Esophagus squamous epithelium (tissue), 5 donors: ENCODE measurements at places on chromosomes 11 and 22.

DNA sequence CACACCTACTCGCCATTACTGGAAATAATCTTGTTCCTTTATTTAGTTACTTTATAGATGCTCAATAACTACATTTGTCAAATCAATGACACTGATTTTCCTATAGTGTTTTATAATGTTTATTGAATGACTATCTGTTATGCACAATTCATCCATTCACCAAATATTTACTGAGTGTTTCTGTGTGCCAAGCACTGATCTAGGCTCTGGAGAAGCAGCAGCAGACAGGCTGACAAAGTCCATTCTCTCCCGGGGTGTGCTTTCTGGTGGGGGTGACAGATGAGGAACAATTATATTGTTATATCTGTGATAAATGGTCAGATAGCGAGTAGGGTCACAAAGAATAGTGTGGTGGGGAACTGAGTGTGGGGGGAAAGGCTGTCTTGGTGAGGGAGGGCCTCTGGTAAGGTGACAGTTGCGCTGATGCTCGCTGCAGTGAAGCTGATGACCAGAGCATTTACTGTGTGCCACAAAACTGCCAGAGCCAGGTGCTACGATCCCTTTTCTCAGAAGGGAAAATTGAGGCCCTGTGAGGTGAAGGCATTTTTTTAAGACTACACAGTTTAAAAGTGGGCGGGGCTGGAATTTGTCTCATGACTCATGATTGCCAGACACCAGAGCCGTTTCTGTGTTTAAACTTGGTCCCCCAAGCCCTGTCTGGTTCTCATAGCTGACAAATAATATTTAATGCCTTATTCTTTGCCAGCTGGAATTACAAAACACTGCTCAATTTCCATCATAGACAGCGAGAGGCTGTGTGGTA lies 10.2 kb downstream of the PACS1 start:
- no peak for DNase-seq

GRCh38 chr11:131616481-131617140 lies 246.2 kb downstream of the NTM start:
- no peak for DNase-seq

DNA sequence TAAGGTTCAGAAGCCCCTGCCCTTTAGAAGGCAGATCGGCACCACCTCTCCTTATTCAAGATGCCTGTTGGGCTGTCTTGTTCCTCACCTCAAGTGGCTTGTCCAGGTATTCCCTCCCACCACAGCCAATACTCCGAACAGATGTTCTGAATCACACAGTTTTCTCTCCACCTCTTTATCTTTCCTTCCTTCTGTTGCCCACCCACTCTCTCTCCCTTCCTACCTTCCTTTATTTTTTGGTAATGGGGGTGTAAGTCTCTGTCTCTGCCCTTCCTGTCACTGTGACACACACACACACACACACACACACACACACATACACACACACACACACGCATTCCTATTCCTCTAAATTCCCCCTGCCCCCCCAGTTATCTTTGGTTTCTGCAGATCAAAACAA lies 8.4 kb downstream of the BEST1 start:
- DNase-seq = no peak

GRCh38 chr22:38243007-38243765 lies 29.6 kb downstream of the TMEM184B start:
- DNase-seq = no peak

GRCh38 chr11:132058211-132058772 lies 687.9 kb downstream of the NTM start:
- no peak for DNase-seq

DNA sequence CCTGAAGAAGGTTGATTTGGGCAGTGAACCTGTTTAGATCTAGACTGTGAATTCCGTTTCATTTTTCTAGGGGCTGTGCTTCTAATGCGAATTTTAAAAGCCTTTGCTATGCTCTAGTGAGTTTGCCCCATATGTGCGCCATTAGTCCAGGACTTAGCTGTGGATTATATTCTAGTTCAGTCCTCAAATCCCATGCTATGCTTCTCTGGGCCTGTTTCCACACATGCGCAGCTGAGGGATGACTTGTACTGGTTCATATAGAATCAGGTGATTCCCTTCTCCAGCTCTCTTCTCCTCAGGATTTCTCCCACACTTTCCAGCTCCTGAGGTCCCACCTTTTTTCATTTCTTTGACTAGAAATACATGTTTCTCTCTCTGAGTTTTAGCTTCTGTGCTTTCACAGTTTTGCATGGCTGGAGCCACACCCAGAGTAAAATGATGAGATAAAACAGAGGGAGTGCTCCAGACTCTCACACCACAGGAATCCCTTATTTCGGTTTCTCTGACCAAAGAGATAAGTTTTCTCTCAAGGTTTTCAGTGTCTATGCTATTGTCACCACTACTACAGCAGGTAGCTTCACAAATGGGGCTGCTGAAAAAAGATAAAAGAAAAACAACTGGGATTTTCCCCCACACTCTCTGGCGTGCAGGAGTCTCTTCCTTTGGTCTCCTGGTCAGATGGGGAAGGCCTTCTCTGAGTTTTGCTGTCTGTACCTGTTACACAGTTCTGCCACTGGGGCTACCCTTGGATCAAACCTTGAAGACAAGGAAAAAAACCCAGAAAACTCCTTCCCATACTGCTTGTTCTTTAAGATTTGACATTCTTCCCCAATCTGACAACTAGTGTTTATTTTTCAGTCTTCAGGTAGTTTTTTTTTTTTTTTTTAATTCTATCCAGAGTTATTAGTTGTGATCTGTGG lies 96.2 kb upstream of the TEAD1 start:
- no peak for DNase-seq

- no peak for DNase-seq
Measured at GRCh38 chr11:129724866-129725265, 90.8 kb upstream of the TMEM45B start.

DNA sequence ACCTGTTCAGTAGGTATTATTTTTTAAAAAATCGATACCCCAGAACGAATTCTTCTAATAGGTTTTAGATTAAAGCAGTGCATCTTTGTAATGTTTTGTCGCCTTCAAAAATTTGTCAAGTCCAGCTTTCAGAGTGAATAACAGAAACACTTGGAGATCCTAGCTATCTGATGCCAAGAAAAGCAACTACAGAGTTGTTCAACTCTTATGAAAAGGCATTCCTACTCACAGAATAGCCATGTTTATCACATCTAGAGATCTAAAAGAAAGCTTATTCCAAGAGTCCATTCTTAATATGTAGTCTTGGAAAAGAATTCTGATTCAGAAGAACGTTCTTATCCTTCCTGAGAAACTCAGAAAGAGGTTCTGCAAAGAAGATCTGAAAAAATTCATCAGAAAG lies 268.5 kb downstream of the TTC28 start:
- no peak for DNase-seq

DNA sequence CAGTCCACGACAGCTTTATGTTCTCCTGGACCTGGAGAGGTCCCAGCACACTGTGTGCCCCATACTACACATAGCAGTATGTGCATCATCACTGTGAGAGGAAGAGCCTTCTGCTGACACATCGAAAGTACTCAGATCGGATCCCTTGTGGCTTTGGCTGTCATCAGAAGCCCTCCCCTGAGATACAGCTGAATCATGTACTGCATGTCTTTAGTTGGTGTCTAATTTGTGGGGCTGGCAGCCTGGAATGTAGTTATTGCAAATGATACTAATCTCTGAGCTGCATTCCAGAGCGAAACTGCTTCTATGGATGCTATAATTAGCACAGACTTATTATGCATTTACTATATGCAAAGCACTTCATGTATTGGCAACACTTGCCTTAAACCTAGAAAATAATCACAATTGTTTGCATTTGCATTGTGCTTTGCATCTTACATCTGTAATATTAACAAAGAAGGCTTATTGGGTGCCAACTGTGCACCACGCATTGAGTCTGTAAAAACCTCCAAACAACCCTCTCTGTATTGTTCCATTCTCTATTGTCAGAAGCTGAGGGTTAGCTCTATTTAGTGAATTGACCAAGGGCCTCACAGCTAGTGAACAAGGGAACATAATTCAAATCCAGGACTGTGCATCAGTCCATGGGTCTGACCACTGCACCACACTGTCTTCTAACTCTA lies 89.2 kb upstream of the CRTAM start:
- DNase-seq = peak; percentile 15

DNA sequence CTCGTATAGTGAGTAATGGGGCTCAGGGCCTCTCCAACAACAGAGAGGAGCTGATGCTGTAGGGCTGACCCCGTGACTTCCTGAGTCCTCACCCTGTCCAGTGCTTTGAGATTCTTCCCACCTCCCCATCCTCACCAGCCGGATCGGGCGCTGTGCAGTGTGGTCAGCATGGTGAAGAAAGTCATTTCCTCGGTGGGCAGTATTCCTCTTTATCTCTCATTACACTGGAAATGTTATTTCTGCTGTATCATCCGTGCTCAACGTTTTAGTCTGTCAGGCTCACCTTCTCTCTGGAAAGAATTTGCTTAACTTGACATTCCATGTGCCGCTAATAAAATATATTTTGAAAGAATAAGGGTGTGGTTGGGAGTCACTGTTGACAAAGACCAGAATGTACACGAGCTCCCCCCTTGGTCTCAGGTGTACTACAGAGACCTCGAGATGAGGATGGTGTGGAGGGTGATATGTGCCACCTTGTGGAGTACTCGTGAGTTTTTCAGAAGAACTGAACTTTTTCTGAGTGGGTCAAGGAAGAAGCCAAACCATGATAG lies 25.7 kb upstream of the SCGB1A1 start:
- no peak for DNase-seq

GRCh38 chr11:119779195-119780071 lies 50.4 kb upstream of the NECTIN1 start:
- DNase-seq = no peak

- no peak for DNase-seq
Measured at GRCh38 chr11:27281740-27282590, 81.0 kb downstream of the CCDC34 start.

- no peak for DNase-seq
Measured at GRCh38 chr22:48482771-48483170, 1344.9 kb downstream of the BRD1 start.

GRCh38 chr11:11230802-11231562 lies 122.1 kb downstream of the CSNK2A3 start:
- DNase-seq = no peak

- DNase-seq = no peak
Measured at GRCh38 chr11:117300283-117300663, 9.1 kb downstream of the BACE1-AS start.

- DNase-seq = no peak
Measured at GRCh38 chr22:41746567-41747400, 47.5 kb downstream of the MEI1 start.

GRCh38 chr22:24952837-24953383 lies 394 bp downstream of the KIAA1671 start:
- DNase-seq = no peak

DNA sequence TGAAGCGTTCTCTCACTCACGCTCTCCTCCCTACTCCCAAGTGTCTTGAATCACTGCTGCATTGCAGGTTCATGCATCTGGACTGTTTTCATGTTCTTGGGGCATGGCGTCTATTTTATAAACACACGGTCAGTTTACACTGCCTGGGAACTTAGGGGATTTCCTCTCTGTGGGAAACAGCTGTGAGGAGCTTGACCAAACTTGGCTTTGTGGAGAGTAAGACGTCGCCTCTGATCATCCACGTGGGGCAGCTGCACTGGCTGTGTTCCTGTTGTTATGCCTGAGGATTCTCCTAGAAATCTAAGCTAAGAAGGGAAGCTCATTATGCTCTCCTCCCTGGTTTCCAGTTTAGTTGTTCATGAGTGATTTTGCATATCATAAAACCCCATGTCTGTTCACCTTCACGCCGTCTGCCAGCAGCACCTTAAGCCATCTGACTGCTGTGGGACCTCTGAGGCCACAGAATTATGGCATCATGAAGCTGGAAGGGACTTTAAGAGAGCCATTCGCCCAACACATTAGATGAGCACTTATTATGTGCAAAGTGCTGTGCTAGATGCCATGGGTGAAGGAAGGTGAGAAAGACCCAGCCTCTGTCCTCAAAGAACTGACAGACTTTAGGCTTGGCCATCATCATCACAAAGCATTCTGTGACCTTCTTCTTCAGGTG lies 38.8 kb upstream of the POU2AF1 start:
- no peak for DNase-seq
